ENCODE measurements at places on chromosomes 5 and 9.
A peak's percentile ranks its signal among the peaks of the same experiment; 100 is the strongest.

DNA sequence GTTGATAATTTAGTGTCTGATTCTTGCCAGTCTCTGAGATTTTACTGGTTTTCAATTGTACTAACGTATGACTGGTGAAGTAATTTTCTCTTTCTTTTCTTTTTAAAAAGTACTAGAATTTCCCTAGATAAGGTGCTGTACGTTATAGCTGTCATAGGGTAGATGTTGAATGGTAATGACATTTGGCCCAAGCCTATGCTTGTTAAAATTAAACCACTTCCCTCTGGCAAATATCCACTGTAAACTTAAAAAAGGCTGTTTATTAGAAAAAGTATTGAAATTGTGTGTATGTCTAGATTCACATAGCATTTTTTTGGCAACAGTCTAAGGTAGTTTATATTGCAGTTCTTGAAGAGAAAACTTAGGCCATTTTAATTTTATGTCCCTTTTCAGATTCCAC lies 97.6 kb downstream of the NNT start:
- ATAC-seq, result no peak

- ATAC-seq, result no peak
These were observed 233.0 kb upstream of the SGCD start for GRCh38 chr5:156094001-156094400.

DNA sequence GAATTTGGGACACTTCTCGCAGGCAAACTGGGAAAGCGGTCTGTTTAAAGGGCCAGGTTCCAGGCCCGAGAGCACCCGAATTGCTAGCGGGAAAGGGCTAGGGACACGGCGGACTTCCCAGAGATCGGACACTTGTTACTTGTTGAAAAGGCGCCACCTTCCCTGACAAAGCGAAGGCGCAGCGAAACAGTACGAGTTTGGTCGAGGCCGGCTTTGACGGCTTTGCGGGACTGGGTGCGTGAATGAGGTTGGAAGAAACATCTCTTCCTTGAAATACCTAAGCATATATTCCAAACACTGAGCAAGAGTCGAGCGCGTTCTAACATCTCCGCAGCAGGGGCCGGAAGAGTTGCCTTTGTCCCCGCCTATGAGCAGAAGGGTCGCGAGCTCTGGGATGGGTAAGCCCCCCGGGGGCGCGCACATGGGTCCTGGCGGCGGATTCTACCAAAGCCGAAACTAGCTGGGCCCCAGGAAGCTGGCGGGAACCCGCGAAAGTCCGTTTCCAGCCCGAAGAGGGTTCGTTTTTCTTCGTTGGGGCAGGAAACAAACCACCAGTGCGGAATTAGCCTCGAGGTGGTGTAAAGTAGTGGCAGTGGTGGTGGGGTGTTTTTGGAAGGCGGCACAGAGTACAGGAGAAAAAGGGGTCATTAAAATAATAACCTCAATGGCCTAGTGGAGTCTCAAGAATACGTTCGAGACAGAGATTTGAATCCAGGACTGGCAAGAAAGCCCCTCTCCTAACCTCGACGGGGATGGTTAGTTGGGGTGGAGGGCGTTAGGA lies 1.5 kb downstream of the GDNF start:
- ATAC-seq, result no peak

- ATAC-seq, result no peak
These were observed 61.1 kb downstream of the MLANA start for GRCh38 chr9:5951686-5952211.

- no peak for ATAC-seq
These were observed 729 bp upstream of the TMEM38B start for GRCh38 chr9:105693435-105694189.

DNA sequence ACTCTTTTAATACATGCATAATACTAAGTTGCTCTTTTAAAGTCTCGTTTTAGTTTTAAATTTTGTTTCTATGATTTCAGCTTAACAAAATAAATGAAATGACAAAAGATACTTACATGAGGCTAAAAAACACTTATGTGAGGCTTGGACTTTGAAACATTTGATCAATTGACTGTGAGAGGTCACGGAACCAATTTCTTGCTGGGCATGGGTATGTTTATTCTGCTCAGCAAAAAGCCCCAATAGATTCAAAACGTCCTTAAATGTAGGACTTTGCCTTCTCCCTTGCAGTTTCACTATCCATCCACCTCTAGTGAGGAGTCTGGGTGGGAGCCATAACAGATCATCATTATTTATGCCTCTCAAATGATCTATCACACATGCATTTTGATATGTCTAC lies 191.9 kb downstream of the ZSWIM6 start:
- no peak for ATAC-seq

- ATAC-seq, result no peak
These were observed 7.3 kb upstream of the IL4 start for GRCh38 chr5:132666310-132667123.

DNA sequence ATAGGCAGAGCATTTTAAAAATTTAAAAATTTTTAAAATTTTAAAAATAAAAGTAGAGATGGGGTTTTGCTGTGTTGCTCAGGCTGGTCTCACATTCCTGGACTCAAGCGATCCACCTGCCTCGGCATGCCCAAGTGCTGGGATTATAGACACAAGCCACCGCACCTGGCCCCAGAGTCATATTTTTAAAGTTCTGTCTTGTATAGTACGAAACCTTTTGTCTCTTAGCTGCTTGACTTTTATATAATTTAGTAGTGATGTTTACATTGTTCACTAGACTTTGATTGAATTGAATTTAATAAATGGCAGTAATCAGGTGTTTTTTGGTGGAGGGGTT lies 31.0 kb downstream of the LRRTM2 start:
- ATAC-seq, result no peak

GRCh38 chr5:125868036-125868435 lies 555.2 kb upstream of the GRAMD2B start:
- ATAC-seq, result no peak

- no peak for ATAC-seq
These were observed 4.3 kb upstream of the FAT2 start for GRCh38 chr5:151595411-151595826.

GRCh38 chr5:112436144-112436543 lies 17.1 kb upstream of the EPB41L4A start:
- no peak for ATAC-seq

GRCh38 chr5:175654807-175655206 lies 3.1 kb upstream of the HRH2 start:
- ATAC-seq, result no peak

DNA sequence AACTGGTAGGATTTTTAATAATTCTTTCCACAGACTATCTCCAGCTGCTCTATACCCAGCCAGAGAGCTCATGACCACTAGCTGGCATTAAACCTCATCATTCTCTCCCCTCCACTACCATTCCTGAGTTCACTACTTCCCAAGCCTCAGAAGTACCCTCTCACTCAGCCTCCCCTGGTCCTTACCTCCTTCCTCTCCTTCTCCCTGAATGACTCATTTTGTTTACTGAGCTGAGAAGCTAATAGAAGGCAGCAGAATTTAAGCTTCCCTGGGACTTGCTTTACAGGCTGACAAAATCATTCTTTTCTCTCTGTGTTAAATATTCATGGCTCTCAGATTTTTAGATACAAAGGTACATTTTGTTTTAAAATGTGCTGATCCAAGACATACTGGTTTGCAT lies 305.4 kb downstream of the TLR4 start:
- no peak for ATAC-seq

DNA sequence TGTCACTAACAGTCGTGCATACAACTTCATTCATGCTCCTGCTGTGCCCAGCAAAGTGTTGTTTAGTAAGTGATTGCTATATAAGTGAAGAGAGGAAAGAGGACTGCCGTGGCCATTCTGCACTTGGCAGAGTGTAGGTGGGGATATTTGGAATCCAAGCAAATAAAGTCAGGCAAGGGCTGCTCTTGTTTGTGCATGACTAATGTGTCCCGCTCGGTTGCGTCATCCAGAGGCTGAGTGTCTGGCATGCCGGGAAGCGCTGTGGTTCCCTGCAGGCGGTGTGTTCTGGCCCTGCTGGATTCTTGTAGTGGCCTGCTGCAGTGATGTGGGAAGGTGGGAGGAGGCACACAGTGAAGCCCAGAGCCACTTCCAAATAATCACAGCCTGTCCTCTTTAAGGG lies 136.9 kb upstream of the ANKH start:
- peak; percentile 95 for ATAC-seq

DNA sequence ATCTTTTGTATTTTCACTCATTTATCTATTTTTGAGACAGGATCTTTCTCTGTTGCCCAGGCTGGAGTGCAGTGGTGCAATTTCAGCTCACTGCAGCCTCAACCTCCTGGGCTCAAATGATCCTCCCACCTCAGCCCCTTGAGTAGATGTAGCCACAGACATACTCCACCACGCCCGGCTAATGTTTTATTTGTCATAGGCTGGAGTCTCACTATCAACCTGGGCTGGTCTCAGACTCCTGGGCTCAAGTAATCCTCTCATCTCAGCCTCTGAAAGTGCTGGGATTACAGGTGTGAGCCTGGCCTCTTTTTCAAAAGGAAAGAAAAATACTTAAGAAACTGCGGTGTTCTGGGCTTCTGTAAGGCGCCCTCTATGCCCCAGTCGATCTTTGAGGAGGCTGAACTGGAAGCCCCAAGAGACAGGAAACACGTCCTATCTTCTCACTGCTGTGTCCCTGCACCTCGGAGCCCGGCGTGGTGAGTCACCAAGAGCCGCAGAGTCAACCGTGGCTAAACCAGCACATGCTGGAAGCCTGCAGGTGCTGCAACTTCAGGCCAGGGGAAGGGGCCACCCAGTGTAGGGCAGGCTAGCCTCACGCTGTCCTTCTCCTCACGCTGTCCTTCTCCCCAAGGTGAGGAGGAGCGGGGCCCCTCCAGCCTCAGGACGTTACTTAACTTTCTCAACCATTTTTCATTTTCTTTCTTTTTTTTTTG lies 15.2 kb upstream of the LHX3 start:
- no peak for ATAC-seq

- ATAC-seq, result no peak
These were observed 169.8 kb upstream of the TLX3 start for GRCh38 chr5:171139227-171139626.

GRCh38 chr5:61280205-61280604 lies 51.9 kb upstream of the ZSWIM6 start:
- ATAC-seq, result no peak

- ATAC-seq, result no peak
These were observed 100.0 kb downstream of the ZSWIM6 start for GRCh38 chr5:61431923-61432620.

- no peak for ATAC-seq
These were observed 26.9 kb upstream of the EXOC3 start for GRCh38 chr5:415928-416635.

GRCh38 chr9:131297903-131298302 lies 8.4 kb downstream of the PLPP7 start:
- ATAC-seq, result no peak

- ATAC-seq, result no peak
These were observed 115.3 kb upstream of the MSX2 start for GRCh38 chr5:174609116-174609515.

- no peak for ATAC-seq
These were observed 49.0 kb downstream of the NPR3 start for GRCh38 chr5:32760091-32760509.

- ATAC-seq, result no peak
These were observed 489.8 kb downstream of the MAT2B start for GRCh38 chr5:163995206-163995605.

- ATAC-seq, result no peak
These were observed 5.5 kb downstream of the TSTD2 start for GRCh38 chr9:97627624-97628023.

DNA sequence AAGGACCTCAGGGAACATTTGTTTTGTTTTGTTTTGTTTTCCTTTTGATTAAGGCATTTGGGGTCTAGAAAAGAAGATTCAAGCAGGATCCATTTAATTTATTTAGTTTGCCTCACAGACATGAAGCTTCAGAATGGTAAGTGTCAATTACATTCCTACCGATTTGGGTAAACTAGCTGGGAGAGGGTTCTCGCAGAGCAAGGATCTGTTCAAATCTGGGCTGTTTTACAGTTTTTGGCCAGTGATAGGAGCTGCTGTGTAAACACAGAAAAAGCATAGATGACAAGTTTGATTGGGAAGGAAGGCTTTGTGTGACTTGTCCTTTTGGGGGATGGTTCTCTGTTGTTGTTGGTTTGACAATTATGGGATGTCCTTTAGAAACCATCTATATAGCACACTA lies 470.3 kb upstream of the WWC1 start:
- no peak for ATAC-seq

GRCh38 chr5:76499507-76500161 lies 96.5 kb downstream of the IQGAP2 start:
- ATAC-seq, result no peak

GRCh38 chr5:180172447-180173197 lies 36.4 kb downstream of the RASGEF1C start:
- no peak for ATAC-seq

DNA sequence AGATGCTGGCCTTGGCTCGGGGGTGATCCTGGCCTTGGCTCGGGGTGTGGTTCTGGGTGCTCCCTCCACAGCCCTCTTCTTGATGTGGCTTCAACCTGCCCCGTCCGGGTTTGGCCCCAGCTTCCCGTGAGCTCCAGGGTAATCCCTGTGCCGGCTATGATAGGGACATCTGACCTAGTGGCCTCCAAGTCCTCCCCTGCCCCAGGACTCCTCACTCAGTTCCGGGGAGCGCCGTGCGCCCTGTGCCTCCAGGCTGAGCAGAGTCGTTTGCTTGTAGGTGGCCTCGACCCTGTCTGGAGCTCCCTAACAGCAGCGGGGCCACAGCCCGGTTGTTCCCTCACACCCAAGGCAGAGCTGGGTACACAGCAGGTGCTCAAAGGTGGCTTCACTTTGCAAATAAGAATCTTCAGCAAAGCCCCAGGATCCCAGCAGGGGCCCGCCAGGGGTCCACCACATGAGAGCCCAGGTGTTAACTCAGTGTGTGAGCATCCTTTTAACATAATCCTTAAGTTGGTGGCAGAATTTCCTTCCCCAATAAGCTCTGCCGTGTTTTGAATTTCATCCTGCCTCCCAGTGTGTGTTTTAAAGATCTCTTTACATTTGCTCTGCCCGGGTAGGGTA lies 32.3 kb upstream of the CEP72 start:
- ATAC-seq, result no peak

DNA sequence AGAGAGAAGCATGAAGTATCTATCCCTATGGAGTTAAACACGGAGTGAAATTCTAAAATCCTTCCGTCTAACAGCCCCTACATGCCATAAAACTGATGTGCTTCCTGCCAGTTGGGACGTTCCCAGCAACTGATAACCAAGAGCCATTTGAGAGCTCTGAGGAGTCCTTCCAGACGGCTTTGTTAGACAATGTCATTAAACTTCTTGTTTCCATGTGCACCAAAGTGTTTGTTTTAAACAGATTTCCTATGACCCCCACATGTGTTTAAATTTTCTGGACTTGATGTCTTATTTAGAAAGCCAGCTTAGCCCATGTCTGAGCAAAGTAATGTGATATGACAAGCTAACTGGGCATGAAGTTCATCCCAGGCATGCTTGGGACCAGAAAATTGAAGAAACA lies 57.2 kb upstream of the LPAR1 start:
- ATAC-seq, result no peak

GRCh38 chr9:81305561-81306182 lies 383.7 kb downstream of the TLE1 start:
- no peak for ATAC-seq

GRCh38 chr9:88852794-88853193 lies 138.5 kb upstream of the S1PR3 start:
- ATAC-seq, result peak; percentile 61
